ENCODE measurements at places on chromosomes 7 and 10.
A peak's percentile ranks its signal among the peaks of the same experiment; 100 is the strongest.

GRCh38 chr10:34641147-34641912, 173.8 kb downstream of the PARD3 start:
- DNase-seq, result no peak

- DNase-seq, result no peak
Observed at GRCh38 chr7:116674508-116675173, 2.6 kb downstream of the MET start.

DNA sequence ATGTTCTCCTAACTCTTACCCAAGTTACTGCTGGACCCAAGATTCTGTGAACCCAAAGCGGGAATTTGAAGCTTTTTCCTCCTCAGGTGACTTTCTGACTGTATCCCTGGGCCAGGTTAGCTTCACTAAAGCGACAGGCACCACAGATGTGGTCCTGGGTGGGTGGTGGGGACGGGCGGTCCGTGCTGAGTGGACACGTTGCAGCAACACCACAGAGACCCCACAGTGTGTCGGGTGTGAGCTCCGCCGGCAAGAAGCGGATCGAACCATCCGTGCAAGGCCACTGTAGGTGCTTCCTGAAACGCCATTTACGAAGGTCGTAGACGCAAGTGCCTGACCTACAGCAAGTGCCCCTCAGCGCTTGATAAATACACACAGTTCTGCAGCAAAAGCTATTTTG, 325.9 kb downstream of the ADARB2 start:
- DNase-seq, result no peak

- DNase-seq, result no peak
Observed at GRCh38 chr10:52383088-52383487, 69.0 kb downstream of the DKK1 start.

GRCh38 chr10:110353244-110354119, 48.8 kb upstream of the SMNDC1 start:
- no peak for DNase-seq

- DNase-seq, result no peak
Observed at GRCh38 chr10:116826803-116827202, 22.5 kb upstream of the ENO4 start.

DNA sequence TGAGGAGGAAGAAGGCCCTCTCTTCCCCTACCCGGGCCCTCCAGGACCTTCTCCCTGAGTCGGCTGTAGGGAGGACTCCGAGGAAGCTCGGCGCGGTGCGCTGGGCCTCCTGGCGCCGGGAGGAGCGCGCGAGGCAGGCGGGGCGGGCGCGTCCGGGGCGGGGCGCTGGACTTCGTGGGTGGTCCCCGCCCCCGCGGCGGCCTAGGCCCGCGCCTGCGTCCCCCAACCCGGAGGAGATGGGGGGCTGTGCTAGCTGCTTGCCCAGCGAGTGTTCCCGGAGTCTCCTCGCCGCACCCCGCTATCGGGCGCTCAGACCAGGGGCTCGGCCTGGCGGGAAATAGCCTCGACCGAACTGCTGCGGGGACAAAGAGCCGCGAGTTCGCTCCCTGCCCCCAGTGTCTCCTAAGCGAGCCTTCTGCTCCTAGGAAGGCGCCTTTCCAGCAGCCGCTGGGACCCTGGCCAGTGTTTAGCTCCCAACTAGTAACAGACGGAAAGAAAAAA, 19.2 kb upstream of the SMO start:
- DNase-seq, result peak; percentile 41

- no peak for DNase-seq
Observed at GRCh38 chr10:69398466-69398865, 18.3 kb downstream of the TACR2 start.

GRCh38 chr10:129645487-129645886, 178.4 kb downstream of the MGMT start:
- DNase-seq, result no peak

Measured in prostate gland (tissue), 2 donors.